ENCODE measurements at places on chromosomes 2 and 18.

DNA sequence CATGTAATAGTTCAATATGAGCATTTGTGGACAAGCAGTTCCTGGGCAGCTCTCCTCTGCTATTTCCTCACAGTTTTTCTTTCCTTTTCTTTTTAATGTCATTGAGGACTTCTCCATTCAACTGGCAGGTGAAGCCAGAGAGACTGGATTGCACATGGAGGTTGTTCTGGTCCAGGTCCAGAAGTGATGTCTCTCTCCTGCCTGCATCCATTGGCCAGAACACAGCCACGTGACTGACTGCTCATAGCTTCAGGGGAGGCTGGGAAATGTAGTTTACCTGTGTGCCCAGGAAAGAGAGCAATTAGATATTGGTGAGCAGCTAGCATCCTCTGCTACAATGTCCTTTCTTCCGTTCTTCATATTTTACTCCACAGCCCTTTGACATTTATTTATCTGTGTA, 20.2 kb upstream of the ADAM23 start:
- DNase-seq: peak; percentile 58

DNA sequence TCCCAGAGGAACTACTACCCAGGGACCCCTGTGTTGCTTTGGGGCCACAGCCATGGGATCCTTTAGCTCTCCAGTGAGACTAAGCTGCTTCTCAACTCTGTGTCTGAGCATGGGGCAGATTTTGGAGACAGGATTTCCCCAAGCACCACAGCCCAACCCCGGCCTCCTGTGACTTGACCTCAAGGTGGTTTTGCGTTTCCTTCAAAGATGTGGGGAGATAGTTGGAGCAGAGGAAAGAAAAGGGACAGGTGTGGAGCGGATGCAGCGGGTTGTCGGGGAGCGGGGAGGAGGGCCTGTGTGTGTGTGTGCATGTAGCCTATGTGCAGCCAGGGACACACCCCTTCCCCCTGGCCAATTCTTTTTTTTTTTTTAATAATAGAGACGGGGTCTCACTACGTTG, 10.2 kb downstream of the ARID5A start:
- no peak for DNase-seq

GRCh38 chr2:202754936-202755335, 116.6 kb downstream of the ICA1L start:
- no peak for DNase-seq

DNA sequence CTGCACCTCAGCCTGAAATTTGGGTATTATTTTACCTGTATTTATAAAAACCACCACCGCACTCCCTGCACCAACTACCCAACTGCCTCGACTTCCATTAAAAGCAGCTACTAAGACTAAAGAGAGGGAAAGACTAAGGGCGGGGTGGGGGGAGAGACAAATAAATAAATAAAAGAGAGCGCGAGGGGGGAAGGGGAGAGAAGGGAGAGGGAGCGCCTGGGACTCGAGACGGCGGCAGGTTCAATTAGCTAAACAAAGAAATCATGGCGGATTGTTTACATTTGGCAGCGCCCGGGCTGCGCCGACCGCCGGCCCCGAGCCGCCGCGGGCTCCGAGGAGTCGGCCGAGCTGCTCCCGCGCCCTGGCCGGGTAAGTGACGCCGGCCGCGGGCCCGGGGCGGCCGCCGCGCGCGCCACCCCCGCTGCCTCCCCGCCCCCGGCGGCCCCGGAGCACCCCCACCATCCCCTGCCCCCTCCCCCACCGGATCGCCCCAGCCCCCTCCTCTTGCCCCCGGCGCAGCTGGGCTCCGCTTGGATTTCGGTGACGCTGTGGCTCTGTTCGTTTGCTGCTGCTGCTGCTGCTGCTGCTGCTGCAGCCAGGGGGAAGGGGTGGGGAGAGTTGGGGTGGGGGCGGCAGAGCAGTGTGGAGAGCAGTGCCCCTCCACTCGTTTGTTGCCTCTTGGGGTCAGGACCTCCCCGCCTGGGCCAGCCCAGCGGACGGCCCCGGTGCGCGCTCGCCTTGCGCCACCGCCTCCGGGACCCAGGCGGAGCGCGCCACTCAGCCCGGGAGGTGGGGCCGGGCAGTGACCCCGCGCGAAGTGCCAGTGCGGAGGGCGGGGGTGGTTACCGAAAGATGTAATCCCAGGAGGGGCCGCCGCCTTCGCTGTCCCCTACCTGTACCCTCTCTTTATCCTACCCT, 187.2 kb upstream of the FANCL start:
- peak; percentile 40 for DNase-seq

Measured in NCI-H774 (cell line).